Activated effector memory CD4-positive, alpha-beta T cell treated with Interleukin-2 at 50 U/mL for 16 hours (primary cell): ENCODE measurements at places on chromosomes 16 and 17.

GRCh38 chr17:35586569-35587073 is 501 bp upstream of the AP2B1 start:
- no peak for DNase-seq

GRCh38 chr16:77674888-77675287 is 47.4 kb upstream of the NUDT7 start:
- DNase-seq = no peak

DNA sequence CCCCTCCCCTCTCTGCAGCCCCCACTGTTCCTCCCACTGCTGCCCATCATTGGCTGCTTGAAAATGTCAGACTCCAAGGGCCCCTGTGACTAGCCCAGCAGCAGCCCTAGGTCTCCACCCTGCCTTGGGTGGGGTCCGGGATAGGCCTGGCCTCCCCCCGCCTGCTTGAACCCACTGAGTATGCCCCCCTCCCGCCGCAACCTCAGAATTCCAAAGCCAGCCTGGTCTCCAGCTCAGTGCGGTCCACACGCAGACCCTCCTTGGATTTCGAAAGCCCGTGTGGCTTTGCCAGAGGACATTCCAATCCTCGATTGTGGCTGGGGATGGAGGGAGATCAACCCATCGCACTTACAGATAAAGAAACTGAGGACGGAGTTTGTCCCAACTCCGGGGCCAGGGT is 6.4 kb downstream of the DPEP1 start:
- no peak for DNase-seq

GRCh38 chr17:83119987-83120864 is 40.8 kb downstream of the METRNL start:
- no peak for DNase-seq

DNA sequence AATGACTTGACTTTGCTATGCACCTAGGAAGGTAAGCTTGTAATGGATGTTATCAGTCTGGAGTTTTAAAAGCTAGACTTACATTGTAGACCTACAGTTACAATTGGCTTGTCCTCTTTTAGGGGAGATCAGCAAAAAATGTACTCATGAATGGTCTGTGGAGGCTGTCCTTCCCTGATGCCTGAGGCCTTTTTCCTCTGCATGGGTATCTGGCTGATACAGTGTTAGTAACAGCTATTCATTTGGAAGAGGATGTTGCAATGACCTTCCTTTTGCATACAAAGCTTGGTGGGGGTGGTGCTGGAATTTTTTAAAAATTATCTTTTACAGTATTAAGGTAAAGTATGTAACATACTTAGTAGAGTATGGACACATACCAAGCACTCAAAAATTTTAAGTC is 525.5 kb downstream of the KIF2B start:
- no peak for DNase-seq

DNA sequence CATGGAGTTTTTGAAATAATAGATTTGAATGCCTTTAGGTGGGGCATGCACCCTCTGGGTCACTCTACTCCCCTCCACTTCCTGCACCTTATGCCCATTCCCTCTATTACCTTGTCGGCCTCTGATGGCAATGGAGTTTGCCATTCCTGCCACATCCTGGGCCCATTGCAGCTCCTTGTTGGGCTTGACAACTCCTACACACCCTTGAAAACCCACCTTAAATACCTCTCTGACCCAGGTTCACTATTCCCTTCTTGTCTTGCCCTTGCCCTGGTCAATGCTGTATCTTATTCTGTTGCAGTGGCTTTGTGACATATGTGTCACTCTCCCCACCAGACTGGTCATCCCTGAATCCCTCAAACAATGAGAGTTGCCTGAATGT is 2.4 kb downstream of the CCR7 start:
- no peak for DNase-seq

DNA sequence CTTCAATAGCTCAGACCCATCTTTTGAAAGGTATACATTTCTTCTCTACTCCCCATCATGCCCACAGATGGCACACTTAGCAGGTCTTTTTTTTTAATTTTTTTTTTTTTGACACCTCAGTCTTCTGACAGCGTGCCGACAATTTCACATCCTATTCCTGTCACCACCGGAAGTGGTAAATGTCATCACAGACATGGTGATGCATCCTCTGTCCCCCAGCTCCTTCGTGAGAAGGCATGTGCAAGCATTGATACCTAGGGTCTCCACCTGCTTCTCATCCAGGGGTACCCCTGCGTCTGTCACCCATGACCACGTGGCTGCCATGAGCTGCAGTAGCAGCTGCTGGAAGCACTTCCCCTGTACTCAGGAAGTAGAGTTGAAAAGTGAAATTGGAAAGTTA is 35.6 kb downstream of the ELAC2 start:
- DNase-seq = no peak

GRCh38 chr16:11517961-11518360 is 68.8 kb downstream of the LITAF start:
- no peak for DNase-seq

GRCh38 chr17:38893607-38894006 is 23.7 kb downstream of the LASP1 start:
- no peak for DNase-seq

- no peak for DNase-seq
Measured at GRCh38 chr17:10200016-10200415, 1.6 kb upstream of the GAS7 start.

DNA sequence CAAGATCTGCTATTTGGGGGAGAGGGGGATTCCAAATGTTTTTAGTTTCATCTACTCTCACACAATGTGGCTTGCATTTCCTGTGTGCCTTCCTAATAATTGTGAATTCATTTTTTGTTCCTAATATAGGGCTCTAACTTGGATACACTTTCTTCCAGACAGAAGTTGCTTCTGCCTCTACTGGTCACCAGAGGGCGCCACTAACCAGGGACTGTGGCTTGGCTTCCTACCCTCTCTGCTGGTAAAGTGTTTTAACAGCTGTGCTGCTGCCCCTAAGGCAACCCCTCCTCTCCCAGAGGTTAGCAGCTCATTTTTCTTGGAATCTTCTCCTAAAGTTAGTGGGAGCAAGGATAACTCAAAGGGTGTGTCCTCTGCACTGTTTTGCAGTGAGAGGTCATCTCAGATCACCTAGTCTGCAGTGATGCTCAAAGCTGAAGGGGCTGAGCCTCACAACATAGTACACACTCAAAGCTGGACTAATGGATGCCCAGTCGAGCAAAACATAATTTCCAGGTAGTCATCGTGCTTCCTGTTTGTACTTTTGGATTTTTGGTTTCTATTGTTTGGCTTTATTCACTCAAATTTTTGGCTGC is 5.0 kb upstream of the PRSS54 start:
- DNase-seq = no peak

DNA sequence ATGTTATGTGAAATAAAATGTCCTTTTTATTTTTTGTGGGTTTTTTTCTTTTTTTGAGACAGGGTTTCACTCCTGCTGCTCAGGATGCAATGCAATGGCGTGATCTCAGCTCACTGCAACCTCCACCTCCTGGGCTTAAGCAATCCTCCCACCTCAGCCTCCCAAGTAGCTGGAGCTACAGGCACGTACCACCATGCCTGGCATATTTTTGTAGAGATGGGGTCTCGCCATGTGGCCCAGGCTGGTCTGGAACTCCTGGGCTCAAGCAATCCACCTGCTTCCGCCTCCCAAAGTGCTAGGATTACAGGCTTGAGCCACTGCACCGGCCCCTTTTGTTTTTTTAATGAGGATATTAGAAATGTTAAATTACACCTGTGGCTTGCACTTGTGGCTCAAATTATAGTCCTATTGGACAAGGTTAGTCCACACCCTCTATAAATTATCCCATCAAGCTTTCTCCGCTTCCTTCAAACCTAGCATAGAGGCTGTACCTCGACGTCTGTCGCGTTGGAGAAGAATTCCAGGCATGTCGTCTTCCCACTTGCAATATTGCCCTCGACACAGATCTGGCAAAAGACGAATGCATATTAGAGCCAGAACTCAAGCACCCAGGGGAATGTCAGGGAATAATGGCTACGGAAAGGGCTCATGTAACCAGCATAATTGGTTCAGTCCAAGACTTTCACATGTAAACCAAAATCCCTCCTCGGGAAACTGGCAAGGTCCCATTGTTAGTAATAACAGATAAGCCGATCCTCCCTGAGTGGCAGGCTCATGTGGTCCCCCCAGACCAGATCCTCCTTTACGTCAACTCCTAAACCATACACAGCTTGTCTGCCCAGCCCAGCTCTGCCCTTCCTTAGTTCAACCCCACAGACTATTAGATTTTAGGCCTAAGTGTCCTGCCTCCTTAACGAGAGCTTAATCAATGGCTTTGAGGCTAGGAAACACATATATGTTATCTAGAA is 8.2 kb downstream of the TK2 start:
- no peak for DNase-seq

DNA sequence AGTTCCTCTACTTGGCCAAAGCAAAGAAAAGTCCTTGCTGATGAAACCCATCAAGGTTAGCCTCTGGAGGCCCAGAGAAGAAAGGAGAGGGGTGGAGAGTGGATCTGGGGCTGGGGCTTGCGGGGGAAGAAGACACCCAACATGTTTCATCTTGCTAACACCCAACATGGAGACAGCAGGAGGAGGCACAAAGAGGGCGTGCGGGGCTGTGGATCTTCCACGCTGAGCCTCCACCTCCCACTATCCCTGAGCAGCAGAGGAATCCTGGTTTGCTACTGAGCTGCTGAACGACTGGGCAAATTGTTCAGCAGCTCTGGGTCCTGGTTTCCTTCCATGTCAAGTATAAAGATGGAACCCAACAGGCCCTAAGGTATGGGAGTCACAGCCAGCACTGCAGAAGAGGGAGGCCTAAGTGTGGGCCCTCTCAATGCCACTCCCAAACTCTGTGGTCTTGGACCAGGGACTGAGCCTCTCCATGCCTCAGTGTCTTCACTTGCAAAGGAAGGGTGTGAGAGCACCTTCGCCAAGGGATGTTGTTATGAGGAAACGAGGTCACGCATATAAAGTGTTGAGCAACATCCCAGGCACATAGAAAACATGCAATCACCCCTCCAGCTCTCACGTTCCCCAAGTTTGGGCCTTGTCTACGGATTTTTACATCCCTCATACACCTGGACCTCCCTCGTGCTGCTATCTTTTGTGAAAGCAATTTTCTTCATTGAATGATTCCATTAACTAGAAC is 122.5 kb downstream of the XYLT1 start:
- DNase-seq = no peak

DNA sequence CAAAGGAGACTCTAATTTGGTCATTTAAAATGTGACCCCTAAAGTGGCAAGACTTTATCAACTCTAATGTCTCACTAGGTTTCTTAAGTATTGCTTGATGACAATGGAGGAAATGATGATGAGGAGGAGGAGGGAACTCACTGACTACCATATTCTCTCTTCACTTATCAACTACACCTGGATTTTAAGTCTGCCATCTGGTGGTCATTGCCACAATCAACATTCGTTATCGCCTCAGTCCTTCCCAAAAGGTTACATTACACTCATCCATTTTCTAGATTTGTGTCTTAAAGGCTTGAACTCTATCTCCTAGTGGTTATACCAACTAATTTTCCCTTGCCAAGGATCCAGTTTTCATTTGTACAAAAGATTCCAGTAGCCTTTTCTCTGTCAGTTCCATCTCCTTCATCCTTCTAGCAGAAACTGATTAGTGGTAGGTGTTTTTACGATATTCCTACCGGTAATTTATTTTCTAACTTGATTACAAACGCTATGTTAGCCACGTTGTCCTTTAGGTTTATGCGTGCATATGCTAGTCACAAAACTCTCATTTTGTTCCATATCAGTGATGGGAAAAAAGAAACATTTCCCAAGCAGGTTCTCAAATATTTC is 114.6 kb upstream of the NOG start:
- no peak for DNase-seq

GRCh38 chr17:78972507-78973105 is 7.1 kb downstream of the LGALS3BP start:
- no peak for DNase-seq

- peak; percentile 3 for DNase-seq
Measured at GRCh38 chr16:29862383-29862883, 593 bp downstream of the CDIPT start.

- no peak for DNase-seq
Measured at GRCh38 chr16:13936596-13937081, 16.7 kb downstream of the ERCC4 start.

DNA sequence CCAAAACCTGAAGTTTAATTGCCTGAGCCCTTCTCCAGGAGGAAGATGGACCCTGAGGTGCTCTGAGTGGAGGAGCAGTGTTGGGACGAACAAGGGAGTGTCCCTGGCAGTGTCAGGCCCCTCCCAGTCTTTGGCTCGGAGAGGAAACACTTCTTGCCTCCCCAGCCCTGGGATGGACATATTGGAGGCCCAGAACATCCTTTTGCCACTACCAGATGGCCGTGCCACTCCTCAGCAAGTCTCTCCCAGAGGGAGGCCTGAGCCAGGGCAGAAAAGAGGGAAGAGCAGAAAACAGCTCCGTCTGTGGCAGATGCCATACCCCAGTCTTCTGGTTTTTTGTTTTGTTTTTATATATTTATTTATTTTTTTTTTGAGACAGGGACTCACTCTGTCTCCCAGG is 91.5 kb upstream of the CRHR1 start:
- no peak for DNase-seq

- no peak for DNase-seq
Measured at GRCh38 chr17:44487170-44487569, 16.0 kb downstream of the GPATCH8 start.

- no peak for DNase-seq
Measured at GRCh38 chr16:27452569-27453493, 50.9 kb downstream of the IL21R start.

DNA sequence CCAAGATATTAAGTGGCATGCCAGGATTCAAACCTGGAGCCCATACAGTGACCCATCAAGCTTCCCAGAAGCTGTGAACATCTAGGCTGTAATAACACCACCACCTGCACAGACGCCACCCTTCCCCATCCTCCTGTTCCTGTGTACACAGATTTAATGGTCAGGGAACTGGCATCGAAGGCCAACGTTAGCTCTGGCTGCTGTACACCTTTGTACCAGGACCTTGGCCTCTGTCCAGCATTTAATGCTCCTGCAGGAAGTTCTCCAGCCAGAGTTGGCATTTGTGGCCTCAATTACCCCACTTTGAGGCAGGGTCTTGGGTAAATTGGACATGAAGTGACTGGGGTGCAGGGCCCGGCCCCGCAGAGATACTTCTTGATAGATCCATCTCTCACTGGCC is 49.3 kb downstream of the SCNN1B start:
- DNase-seq = no peak

DNA sequence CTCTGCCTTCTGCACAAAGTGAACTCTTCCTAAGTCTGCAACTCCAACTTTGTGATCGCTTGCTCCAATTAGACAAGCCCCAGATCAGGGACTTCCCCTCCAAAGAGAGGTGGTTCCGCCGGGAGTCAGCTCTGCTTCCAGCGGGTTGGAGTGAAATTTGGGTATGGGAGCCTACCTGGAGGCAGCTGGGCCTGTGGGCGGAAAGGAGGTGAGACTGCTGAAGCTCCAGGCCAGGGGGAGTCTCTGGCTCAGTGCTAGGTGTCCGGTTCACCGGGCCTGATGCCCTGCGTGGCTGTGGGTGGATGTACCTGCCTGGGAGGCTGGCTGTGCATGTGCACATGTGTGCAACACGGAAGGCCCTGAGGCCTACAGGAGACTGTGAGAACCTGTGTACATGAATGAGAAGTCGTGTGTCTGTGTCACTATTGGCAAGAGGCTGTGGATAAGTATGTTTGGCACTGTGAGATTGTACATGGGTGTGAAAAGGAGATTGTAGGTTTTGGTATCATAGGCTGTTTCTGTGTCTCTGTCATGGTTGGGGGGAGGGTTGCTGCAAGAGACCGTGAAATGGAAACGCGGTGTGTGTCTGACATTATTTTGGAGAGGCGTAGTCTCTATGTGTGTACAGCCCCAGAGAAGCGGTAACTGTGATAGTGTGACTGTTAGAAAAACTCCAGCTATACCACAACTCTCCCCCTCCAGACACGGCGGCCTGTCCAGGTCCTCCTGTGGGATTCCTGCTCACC is 4.2 kb downstream of the LHX1 start:
- no peak for DNase-seq

- DNase-seq = no peak
Measured at GRCh38 chr16:8630255-8630953, 8.9 kb downstream of the METTL22 start.
